ENCODE measurements at places on chromosomes 2 and 18.

- DNase-seq, result no peak
These were observed 544.0 kb upstream of the FAM98A start for GRCh38 chr2:34143149-34143548.

DNA sequence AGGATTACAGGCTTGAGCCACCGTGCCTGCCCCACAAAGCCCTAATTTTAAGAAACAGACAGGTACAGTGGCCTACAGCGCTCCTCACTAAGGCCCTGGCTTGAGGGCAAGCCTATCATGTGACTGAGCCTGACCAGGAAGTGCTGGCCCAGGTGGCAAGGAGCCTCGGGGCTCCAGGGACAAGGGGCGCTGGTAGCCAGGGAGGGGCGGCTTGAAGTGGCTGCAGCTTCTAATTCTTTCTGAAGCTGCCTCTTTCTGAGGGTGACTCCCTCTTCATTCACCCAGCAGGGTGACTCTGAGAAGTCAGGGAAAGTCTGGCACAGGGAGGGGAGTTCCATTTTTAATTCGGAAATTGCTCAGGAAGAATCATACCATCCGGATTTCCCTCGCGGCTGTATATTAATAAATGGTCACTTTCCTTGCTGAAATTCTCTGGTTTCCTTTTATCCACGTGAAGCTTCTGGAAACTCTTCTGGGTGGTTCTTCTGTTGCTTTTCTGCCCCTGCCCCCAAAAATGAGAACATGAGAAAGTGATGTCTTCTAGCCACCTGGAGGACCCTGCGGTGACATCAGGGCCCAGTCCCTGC lies 115.7 kb downstream of the FAM210A start:
- no peak for DNase-seq

DNA sequence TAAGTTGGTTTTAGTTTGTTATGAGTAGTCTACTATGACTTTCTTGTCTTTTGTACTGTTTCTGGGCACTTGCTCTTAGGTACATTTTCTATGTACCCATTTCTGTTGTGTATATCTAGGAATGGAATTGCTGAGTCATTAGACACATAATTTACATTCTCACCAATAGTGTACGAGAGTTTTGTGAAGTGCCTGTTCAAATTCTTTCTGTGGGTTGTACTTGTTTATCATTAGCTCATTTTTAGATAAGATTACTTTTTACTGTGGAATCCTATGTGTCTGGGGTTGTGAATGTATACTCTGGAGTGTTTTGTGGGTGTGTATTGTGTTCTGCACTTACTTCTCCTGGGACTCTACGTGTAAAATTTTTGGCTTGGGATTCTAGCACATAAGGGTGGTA lies 36.6 kb upstream of the CD28 start:
- DNase-seq, result no peak

- DNase-seq, result no peak
These were observed 4.7 kb upstream of the NCK2 start for GRCh38 chr2:105739944-105740530.

- DNase-seq, result no peak
These were observed 14.4 kb upstream of the HES6 start for GRCh38 chr2:238254095-238254723.

GRCh38 chr18:68714366-68714711 lies 569 bp downstream of the TMX3 start:
- peak; percentile 17 for DNase-seq

DNA sequence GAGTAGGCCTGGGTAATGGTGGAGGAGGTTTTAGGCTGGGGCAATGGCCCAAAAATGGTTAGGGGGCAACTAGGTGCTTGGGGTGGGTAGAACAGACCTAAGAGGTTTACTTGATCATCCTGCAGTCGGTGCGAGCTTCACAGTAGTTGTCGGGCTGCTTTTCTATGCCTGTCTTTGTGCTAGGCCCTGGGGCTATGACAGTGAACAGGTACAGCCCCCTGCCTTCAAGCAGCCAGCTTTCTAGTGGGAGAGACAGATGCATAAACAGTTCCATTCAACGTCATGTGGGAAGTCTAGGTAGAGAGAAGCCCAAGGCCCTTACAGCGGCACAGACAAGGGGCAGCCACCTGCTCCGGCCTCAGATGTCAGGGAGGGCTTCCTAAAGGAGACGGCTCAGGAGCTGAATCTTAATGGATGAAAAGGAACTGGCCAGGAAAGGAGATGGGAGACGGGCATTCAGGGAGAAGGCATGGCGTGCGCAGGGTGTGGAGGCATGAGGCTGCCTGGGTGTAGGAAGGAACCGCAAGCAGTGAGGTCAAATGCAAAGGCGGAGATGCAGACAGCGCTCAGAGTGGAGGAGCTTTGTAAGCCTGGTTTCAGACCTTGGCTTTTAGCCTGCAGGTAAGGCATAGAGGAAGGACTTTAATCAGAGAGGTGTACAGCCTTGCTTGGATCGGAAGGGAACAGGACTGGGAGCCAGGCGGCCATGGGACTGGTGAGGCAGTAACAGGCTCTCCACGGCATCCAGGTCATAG lies 6.0 kb downstream of the CTIF start:
- DNase-seq, result no peak

Data from GM10248 (cell line).